ENCODE measurements at places on chromosomes 16 and 17. TPM values are rescaled to one million over a fixed set of nuclear protein-coding genes. Genes with fewer than 3 reads are reported as not detected.
A peak's percentile ranks its signal among the peaks of the same experiment; 100 is the strongest.

- no peak for DNase-seq
These were observed 74.7 kb downstream of the YPEL2 start for GRCh38 chr17:59405944-59406705.

DNA sequence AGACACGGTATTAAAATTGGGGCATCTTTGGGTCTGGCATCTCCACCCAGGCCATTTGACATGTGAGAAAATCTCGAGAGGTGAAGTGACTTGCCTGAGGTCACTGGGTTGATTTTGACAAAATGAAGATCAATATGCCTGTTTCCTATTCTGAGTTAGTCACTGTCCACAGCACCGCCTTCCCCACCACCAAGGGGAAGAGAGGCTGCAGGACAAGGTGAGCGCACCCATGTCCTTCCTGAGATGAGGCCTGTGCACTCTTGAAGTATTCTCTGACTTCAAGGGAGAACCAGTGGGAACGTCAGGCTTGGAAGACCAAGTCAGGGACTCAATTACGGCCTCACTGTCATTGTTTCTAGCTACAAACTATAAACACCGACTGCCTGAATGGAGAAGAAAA lies 49.9 kb upstream of the WSB1 start:
- DNase-seq = no peak

DNA sequence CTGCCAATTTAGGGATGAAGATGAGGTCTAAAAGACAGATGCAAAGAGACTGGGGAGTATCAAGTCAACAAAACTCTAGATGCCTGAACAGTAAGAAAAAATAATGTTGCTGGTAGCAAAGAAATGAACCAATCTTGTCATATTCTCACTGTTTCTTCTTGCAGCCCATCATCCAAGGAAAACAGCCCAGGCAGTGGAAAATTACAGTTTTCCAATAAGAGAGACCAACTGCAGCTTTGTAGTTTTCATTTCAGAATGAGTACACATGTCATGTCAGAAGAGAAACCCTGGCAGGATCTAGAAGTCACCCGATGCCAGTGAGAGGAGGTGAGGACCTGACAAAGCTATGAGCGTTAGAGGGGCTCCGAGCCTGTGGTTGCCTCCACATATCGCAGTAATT lies 500.4 kb upstream of the PSMD7 start:
- no peak for DNase-seq

DNA sequence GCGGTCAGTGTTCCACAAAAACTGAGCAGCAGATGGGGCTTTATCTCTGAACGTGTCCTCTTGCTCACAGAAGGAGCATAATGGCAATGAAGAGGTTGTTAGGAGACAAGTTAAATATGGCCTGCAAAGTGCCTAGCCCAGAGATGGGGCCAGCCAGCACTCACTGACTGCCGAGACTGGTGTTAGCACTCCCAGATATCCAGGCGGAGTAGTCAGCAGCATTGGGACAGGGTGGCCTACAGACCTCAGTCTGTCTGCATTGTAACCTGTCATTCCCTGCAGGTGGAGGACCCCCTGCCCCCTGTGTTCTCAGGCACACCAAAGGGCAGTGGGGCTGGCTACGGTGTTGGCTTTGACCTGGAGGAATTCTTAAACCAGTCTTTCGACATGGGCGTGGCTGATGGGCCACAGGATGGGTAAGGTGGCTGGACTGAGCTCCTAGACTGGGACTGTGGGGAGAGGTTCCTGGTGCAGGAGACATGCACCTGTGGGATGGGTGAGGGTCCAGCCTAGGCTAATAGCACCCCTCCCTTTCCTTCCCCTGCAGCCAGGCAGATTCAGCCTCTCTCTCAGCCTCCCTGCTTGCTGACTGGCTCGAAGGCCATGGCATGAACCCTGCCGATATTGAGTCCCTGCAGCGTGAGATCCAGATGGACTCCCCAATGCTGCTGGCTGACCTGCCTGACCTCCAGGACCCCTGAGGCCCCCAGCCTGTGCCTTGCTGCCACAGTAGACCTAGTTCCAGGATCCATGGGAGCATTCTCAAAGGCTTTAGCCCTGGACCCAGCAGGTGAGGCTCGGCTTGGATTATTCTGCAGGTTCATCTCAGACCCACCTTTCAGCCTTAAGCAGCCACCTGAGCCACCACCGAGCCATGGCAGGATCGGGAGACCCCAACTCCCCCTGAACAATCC lies 4.2 kb downstream of the MFAP4 start:
- peak; percentile 56 for DNase-seq

- DNase-seq = no peak
These were observed 3.4 kb upstream of the NLRC5 start for GRCh38 chr16:56985962-56986360.

GRCh38 chr17:62156949-62157348 lies 91.9 kb upstream of the MED13 start:
- no peak for DNase-seq

- no peak for DNase-seq
These were observed 2.0 kb upstream of the PSMB3 start for GRCh38 chr17:38750312-38751121.

DNA sequence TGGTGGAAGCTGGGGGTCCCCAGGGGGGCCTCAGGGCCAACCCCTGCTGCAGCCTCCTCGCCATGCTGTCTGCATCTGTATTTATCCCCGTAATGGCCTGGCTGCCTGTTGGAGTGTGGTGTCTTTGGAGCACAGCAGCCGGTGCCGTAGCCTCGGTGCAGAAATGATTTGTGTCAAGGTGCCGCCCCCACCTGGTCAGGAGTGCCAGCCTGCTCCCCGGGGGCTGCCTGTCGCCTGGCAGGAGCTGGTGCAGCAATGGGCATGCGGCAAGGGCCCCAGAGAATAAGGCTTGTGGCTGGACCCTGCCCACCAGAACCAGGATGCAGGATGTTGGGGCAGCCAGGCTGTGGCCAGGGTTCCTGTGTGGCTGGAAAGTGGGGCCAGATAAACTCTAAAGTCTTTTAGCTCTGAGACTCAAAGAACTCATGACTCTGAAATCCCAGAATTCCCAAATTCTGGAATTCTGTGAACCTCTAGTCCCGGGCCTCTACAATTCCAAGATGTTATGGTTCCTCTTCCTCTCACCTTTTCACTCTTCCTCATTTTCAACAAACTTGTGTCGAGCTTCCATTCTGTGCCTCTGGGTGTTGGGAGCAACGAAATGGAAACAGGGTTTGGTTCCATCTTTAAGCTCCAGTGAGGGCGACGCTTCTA lies 5.9 kb downstream of the CPNE2 start:
- no peak for DNase-seq

DNA sequence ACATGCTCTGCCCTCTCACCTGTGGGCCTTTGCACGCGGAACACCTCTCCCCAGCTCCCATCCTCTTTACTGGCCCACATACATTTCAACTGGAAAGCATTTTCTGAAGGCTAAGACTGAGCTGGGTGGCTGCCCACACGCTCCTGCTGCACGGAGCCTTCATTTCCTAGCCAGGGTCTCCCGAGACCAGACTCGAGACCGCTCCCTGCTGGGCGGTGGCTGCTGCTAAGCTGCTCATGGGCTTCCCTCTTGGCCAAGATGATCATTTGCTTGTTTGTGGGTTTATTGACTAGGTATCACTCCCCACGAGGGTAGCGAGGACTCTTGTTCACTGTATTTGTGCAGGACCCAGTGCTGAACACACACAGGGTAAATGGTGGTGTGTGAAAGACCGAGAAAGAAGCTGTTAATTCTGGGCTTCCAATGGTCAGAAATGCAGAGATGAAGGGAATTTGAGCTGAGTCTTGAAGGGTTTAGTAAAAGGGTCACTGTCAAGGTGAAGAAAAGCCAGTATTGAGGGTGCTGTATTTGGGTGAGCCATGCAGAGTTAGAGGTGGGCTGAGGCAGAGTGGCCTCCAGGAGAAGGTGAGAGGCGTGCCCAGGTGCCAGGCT lies 907 bp downstream of the TRAPPC2L start:
- DNase-seq = no peak

- DNase-seq = no peak
These were observed 5.2 kb downstream of the MYO1D start for GRCh38 chr17:32871746-32872145.

- no peak for DNase-seq
These were observed 2.4 kb upstream of the MED13 start for GRCh38 chr17:62067165-62068145.

- no peak for DNase-seq
These were observed 970 bp downstream of the EPN2 start for GRCh38 chr17:19238167-19238505.

DNA sequence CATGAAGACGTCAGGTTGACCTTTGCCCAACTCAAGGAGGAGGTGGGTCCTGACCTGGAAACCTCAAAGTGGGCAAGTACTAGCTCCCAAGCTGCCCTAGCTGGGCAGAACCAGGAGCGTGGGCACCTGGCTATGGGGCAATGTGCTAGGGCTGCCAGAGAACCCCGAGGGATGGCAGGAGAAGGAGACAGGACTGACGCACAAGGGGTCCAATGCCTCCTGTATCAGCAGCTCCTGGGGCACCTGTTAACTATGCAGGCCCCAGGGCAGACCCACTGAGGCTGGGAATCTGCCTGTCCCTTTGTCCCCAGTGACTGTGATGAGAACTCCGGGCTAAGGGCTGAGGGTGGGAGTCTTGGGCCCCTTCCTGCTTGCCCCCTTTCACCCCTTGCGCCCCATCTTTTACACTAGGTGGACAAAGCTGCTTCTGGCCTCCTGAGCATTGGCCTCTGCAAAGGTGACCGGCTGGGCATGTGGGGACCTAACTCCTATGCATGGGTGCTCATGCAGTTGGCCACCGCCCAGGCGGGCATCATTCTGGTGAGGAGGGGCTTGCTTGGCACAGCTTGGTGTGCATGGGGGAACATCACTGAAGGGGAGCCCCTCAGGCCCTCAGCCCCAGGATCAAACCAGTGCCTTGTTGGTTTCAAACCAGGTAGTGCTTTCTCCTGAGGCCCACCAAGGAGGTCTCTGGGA lies 7.7 kb downstream of the CHAD start:
- DNase-seq = no peak

- no peak for DNase-seq
These were observed 415.3 kb upstream of the C16orf82 start for GRCh38 chr16:26651464-26651863.

DNA sequence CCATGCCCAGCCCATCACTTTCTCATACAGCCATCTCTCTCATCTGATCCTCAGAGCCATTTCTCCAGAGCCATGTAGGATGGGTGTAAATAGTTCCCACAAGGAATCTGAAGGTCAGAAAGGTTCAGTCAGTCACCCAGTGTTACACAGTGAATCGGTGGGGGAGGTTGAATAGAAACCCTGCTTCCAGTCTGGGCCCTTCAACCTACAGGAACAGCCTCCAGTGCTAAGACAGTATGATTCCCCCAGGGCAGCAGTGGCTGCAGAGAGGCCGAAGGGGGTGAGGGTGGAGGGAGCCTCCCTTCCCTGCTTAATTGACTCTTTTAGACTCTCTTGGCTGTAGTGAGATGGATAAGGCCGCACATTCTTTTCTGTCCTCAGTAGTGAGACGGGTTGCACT lies 3.6 kb downstream of the WNT9B start:
- DNase-seq = no peak

GRCh38 chr16:89112377-89113151 lies 18.9 kb downstream of the ACSF3 start:
- no peak for DNase-seq

DNA sequence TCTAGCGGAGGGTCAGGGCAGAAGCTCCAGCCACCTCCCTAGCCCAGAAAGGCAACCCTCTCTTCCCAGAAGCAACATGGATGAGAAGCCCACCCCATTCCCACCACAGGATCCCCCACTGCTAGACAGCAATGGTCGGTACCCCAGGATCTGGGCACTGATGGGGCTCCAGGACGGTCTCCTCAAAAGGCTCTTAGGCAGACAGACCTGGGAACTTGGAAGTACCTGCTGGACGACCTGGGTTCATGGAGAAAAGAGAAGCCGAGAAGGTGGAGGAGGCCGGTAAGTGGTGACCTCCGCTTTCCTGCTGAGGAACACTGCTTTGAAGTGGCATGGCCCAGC lies 96.6 kb downstream of the TBC1D16 start:
- no peak for DNase-seq

DNA sequence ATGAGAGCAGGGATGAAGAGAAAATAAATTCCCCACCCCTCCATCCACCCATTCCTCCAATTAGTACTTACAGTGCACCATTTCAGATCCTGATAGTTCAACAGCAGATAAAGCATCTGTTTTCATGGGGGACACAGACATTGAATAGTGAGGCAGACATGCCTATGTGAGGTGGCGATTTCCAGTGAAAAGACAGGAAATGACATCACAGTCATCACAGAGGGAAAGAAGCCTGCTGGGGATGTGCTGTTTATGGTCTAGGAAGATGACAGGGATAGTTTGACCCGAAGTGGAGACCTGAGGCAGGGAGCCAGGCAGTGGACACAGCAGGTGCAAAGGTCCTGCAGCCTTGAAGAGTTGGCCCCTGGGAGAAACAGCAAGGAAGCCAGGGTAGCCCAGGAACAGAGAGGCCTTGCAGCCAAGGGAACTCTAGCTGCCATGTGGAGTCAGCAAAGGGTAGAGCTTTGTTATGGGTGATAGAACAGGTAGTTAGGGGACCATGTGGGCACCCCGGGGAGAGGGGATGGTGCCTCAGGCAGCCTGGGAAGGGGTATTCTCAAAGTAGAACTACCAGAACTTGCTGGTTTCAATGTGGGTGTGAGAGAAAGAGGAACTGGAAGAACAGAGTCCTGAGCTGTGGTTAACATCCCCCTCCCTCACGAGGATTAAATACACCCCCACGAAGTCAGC lies 256.6 kb downstream of the CPPED1 start:
- DNase-seq = no peak

SDK2 gene
- total RNA-seq = 4.0 TPM

MT3 gene
- not detected for total RNA-seq

SLC12A3 gene
- total RNA-seq = 0.13 TPM

CLDN6 gene
- not detected for total RNA-seq

CA4 gene
- 9.0 TPM for total RNA-seq

SOX8 gene
- 5.0 TPM for total RNA-seq

SMPD3 gene
- 48.6 TPM for total RNA-seq

ATXN7L3 gene
- 44.1 TPM for total RNA-seq

GJD3 gene
- not detected for total RNA-seq

SCN4A gene
- 0.45 TPM for total RNA-seq

SLC5A11 gene
- not detected for total RNA-seq

HP gene
- total RNA-seq = 170 TPM

CSH2 gene
- total RNA-seq = not detected

ITGAD gene
- not detected for total RNA-seq

MAP1LC3B gene
- total RNA-seq = 82.0 TPM

EIF1 gene
- total RNA-seq = 442 TPM

IL17C gene
- not detected for total RNA-seq

TEX19 gene
- total RNA-seq = not detected

ATAD5 gene
- 3.0 TPM for total RNA-seq

TNP2 gene
- not detected for total RNA-seq
